Activated T-helper 1 cell treated with anti-CD3 and anti-CD28 coated beads, Interleukin-12 subunit alpha, Interleukin-12 subunit beta, Interleukin-2, Interleukin-4 antibody, amounts not matched to agents 30 ng/mL and 10 ng/mL and 1 ng/mL, durations not matched to agents 14 hours and 24 hours and 36 hours (primary cell): ENCODE measurements at places on chromosomes 6 and 20. TPM values are rescaled to one million over a fixed set of nuclear protein-coding genes. Genes with fewer than 3 reads are reported as not detected.

DNA sequence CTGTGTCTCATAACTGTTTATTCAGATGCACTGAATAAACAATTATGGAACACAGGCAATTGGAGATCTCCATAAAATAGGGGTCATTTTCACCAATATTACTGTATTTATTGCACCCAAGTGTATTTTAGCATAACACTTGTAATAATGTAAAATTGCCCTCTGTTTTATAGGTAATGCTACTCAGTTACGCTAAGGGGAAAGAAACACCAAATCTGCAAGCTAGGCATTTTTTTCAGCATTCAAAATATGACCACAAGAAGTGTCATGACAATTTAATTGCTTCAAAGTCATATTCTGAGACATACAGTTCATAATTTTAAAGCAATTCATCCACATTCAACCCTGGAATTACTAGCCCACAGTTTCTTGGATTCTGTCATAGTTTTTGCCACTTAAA is 643.2 kb upstream of the NOX3 start:
- DNase-seq: no peak

DNA sequence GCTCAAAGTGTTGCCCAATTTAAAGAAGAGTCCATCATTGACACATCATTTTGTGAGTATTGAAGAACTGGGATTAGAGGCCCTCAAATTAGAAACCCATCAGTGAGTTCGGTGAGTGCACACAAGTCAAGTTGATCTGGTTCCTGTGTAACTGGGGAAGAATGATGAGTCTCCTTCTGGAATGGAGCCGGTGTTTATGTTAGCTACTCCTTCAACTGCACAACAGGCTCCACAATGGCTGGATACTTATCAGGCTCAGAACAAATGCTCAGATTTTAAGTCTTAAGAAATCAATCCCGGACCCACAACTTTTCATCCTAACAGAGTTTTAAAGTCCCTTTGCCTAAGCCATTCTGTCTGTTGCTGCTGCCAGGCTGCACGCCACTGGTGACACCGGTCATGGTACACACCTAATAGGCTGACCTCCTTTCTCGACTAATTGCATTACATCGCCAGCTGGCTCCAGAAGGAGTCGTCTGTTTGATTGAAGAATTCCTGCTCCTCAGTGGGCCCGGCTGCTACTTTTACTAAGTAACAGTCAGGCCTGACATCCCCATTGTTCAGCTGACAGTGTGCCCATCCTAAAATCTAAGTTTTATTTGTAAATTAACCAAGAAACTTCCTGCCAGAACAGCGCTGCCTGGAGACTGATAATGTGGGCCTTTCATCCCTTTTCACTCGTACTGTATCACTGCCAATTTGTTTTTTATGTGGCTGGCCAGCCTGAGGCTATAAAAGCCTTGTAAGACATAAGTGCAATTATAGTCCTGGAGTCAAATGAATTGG is 130.4 kb downstream of the INSM1 start:
- DNase-seq: no peak

PPP1R16B gene
- total RNA-seq: 139 and 143 TPM in 2 replicates

BTBD9 gene
- 14.5 and 16.4 TPM in 2 replicates for total RNA-seq

DNA sequence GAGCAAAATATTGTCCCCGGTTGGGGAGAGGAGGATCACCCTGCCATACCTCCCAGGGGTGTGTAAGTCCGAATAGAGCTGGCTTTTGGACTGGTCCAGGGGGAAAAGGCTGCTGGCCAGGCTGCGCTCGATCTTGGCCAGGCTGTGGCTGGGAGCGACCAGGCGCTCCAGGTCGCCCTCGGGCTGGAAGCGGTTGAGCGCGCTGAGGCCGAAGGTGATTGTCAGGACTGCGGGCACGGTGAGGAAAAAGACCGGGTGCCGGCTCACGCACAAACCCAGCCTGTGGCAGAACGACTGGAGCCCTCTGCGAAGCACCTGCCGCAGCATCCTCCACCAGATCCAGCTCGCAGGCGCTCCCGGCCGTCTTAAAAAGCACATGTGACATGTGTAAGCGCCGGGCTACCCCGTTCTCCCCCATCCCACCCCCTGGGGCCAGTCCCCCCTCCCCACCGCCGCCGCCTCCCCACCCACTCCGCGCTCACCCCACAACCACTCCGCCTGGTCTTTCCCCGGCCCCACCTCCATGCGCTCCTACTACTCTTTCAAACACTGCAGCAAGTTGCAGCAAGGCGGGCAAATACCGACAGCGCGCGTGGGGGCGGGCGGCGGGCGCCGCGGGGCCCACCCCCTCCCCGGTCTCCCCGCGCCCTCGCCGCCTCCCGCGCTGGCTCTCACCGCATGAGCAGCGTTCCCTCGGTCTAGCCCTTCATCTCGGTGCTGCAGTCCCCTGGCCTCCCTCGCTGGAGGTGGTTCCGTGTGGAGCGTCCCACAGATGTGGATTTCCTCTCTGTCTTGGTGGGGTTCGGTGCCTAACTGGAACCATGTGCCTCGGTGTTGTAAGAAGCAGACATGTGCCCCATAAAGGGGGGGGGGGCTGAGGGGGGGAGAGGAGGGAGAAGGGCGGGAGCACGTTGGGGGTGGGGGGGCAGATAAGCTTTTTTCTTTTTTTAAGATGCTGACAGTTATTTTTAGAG is 42.4 kb downstream of the PTCHD4 start:
- DNase-seq: no peak

PDYN gene
- total RNA-seq: not detected in 2 replicates

GRCh38 chr6:127877231-127877630 is 23.6 kb downstream of the THEMIS start:
- DNase-seq: no peak

GRCh38 chr6:56899311-56899710 is 55.6 kb upstream of the BEND6 start:
- DNase-seq: no peak

DNA sequence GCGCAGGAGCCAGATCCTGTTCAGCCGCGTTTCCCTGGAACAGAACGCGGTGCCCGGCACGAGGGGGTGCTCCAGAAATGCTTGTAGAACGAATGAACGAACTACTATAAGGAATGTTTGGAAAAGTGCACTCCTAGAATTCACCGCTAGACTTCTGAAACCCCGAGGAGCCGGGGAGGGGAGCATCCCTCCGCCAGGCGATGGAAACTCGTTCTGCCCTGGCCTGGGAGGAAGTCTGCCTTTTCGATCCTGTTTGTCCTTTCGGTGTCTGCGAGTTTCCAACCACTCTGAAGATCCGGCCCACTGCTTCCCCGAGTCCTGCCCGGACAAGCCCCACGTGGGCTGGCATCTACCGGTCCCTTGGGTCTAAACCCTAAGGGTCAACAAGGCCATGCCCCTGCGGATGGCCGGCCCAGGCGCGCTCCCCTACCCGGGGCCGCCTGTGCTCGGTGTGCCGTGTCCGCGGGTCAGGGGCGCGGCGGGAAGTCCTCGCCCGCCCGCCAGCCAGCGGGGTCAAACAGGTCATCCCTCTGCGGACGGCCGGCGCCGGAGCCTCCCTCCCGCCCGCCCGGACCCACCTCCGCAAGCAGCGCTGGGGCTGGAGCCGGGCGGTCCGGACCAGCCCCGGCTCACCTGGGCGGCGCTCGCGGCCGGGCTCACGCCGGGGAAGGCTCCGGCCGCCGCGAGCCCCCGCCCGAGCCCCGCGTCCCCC is 526 bp downstream of the SULF2 start:
- no peak for DNase-seq

COX4I2 gene
- not detected in 2 replicates for total RNA-seq

- no peak for DNase-seq
These were observed 200.3 kb upstream of the FAM83B start for GRCh38 chr6:54646069-54646950.

ZBTB12 gene
- total RNA-seq: 4.6 and 5.1 TPM in 2 replicates

SDCBP2 gene
- total RNA-seq: 2.2 and 2.6 TPM in 2 replicates

GRCh38 chr6:36317623-36318022 is 19.1 kb downstream of the BNIP5 start:
- no peak for DNase-seq

DNA sequence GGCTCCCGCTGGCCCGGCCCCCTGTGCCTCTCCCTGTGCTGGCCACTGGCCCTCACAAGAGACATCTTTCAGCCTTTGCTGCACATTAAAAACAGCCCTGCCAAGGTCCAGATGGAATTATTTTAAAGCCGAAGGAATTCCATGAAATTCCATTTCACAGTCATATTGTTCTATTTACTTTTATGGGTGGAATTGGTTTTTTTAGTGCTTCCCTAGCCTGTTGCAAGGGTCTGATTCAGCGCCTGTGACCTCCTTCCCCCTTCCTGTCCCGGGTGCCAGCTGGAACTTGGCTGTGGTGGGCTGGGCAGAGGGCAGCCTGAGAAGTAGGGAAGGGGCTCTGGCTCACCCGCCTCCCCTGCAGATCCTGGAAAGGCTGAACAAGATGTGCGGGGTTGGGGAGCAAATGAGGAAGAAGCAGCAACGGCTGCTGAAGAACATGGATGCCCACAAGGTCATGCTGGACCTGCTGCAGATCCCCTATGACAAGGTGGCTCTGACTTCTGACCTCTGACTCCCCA is 34.3 kb downstream of the UQCC2 start:
- DNase-seq: no peak

HLA-DRB5 gene
- 15.8 and 20.3 TPM in 2 replicates for total RNA-seq

DNA sequence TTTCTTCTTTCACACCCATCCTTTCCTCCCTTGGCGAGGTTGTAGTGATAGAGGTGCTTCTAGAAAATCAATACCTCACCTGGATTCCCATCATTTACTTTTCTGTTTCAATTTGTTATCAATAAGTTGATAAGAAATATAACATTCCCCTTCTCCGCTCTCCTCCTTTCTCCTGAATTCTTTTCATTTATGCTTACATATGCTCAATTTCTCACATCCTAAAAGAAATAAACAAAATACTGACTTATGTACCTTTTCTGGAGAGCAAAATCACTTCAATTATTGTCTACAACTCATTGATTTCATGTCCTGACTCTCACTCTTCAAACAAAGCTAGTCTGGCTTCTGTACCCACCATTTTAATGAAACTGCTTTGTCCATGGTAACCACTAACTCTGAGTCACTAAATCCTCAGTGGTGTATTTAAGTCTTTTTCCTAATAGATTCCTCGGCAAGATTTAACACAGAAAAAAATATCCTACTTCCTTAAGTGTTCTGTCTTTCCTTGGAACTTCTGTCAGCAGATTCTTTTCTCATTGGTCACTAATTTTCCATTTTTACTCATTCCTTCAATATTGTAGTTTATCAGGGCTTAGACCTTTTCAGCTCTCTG is 289.6 kb downstream of the RFPL4B start:
- DNase-seq: no peak

GRCh38 chr20:37362231-37362792 is 16.4 kb downstream of the SRC start:
- DNase-seq: no peak

DNA sequence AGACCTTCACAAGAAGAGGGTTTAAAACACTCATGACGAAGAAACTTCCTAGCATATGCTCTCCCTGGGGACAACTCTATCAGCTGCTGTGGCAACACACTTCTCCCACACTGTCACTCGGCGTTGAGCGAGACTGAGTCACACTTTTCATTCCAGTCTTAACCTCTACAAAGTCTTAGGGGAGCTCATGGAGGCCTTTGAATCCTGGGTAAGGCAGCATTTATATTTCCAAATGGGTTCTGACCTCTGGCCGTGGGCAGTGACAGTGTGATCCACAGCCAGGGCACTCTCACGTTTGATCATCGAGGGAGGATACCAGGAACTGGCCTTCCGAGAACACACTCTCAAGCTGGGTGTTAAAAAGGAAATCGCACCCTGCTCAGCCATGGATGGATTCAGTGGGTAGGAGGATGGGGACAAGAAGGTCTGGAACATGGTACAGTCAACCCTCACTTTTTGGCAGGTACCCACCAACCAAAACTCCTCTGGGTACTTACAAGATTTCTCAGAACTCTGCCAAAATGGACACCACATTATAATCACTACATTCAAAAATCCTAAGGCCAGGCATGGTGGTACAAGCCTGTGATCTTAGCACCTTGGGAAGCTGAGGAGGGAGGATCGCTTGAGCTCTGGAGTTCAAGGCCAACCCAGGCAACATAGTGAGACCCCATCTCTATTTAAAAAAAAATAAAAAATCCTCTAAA is 19.6 kb downstream of the RRBP1 start:
- DNase-seq: no peak

- no peak for DNase-seq
These were observed 3.5 kb downstream of the GNMT start for GRCh38 chr6:42963855-42964605.

DNA sequence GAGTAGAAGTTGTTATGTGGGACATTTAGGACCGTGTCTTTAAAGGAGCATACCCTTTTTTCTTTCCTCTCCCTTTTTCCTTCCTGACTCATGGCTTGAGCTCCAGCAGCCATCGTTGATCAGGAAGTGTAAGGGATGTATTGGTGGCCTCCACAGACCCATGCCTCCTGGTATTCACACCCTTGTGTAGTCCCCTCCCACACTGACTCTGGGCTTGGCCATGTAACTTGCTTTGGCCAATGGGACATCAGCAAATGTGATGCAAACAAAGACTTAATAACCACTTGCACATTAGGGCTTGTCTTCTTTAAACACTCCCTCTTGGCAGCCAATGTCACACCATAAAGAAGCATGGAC is 18.9 kb upstream of the SLC13A3 start:
- DNase-seq: no peak

DNA sequence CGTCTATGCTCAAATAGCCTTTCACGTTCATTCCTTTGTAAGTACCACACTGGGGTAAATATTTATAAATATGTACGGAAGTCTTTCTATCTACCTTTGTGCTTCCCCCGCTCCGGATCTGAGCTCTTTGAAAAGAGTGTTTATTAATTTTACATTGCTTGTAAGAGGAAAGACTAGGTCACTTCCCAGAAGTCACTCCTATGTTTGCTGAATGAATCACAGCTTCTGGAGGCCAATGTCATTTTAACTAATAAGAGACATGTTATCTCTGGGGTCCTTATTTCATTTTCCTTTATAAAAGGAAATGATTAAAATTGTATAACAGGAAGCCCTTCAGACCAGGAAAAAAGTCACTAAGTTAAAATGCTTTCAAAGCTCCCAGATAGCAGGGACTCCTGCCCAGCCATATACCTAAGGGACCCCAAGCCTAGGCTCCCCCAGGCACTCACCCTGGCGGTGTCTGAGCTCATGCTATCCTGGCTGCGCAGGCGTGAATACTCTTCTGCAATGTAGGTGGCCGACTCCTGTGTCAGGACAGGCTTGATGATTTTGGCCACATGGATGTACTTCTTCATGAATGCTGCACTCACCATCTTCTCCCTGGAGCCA is 12.6 kb downstream of the MCM3 start:
- no peak for DNase-seq

DNA sequence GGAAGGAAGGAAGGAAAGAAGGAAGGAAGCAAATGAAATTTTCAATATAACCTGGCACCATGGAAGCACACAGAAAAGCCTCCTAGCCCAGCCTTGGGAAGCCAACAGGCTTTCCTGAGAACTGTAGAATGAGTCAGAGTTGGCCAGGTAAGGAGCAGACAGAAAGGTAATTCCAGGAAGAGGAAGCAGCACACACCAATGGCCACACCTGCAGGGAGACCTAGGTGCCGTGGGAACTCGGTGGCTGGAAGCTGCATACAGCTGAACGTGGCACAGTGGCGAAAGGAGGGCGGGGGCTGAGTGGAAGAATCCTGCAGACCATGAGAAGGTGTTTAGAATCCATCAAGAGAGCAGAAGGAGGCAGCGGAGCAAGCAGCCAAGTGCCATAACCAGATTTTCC is 224.8 kb upstream of the RREB1 start:
- DNase-seq: no peak

GNRH2 gene
- 2.1 and 2.3 TPM in 2 replicates for total RNA-seq

AARS2 gene
- 22.2 and 23.0 TPM in 2 replicates for total RNA-seq
